Endothelial cell of umbilical vein (primary cell): ENCODE measurements at places on chromosomes 7 and 10.

GRCh38 chr7:119571666-119572065 is 701.3 kb upstream of the KCND2 start:
- no peak for DNase-seq

- DNase-seq, result no peak
Observed at GRCh38 chr10:127556916-127557315, 7.8 kb downstream of the NPS start.

GRCh38 chr7:27398851-27399250 is 156.2 kb downstream of the EVX1 start:
- no peak for DNase-seq

- DNase-seq, result no peak
Observed at GRCh38 chr7:155807065-155807671, 5.1 kb downstream of the SHH start.

GRCh38 chr7:116138202-116138801 is 72.0 kb upstream of the TES start:
- DNase-seq, result peak; percentile 81

DNA sequence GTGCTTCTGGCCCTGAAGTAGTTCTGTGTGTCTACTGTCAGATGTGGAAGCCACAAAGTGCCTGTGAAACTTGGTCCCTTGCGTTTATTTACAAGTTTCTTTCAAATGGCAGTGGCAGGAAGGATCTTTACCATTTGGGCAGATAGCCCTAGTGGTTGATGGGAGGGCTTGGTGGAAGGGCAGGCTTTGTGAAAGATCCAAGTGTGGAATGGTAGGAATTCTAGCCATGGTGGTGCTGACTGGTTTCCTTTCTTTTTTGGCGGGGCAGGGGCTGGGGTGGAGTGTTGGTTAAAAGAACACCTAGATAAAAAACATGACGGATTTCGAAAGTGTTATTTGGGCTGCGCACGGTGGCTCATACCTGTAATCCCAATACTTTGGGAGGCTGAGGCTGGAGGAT is 27.0 kb downstream of the AUTS2 start:
- no peak for DNase-seq

DNA sequence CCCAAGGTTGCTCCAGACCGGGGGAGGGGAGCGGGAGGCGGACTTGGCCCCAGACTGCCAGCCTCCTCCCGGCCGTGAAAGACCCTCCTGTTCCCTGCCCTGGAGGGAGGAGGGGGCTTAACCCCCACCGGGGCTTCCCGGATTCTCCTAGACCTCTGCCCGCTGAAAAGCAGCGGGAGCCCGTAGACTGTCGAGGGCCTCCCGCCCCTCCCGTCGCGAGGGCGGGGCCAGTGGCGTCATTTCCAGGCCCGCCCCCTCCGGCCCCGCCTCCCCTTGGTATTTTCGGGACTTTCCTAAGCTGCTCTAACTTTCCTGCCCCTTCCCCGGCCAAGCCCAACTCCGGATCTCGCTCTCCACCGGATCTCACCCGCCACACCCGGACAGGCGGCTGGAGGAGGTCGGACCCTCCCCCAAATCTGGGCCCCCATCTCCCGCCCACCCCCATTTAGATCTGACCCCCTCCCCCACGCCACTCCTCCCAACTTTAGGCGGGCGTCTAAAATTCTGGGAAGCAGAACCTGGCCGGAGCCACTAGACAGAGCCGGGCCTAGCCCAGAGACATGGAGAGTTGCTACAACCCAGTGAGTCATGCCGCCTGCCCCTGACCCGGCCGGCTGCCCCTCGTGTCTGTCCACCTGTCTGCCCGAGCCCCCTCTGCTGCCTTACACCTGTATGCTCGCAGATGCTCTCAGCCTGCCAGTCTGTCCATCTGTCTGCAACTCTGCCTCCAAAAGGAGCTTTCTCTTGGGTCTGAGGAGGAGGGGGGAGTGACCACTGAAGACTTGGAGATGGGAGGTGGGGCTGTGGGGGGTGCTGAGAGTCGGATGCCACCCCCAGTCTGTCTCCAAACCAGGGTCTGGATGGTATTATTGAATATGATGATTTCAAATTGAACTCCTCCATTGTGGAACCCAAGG is at the start of gene NFKB2:
Gene NFKB2 (plus strand): TSS at position 306 of the 917 bp plus-strand sequence. CDS start 255 bp downstream, at position 561.
- peak; percentile 91 for DNase-seq

GRCh38 chr10:5283305-5284158 is 81.2 kb upstream of the UCN3 start:
- peak; percentile 46 for DNase-seq

DNA sequence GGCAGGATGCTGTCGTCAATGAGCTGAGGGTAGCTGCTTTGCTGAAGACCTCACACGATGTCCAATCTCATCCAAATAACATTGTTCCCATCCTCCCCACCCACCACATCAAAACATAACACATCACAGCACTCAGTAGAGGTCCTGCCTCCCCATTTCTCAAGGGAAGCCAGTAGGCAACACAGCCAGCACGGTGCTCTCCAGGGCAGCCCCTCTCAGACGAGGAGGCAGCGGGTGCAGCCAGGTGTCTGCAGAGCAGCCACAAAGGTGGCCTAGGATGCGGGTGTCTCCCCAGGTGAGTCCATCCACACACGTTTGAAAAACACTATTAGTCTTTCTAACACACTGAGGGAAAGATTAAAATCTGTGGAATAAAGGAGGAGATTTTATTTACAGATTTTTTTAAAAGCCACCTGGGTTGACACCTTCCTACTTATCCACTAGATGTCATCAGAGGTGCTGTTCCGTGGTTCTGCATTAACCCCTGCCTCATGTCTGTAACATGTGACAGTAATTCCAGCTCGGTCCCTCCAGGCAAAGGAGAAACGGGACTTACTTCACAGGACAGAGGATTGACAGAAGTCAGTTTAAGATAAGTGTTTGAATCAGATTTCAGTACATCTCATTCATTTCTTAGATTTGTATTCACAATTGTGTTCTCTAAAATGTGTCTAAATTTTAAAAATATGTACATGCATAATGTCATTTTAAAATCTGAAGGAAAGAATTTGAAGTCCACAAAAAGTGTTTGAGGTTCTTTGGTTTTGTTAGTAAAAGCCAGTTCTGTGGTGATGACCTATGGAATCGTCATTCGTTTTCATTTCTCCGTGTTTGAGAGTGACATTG is 68.0 kb downstream of the LANCL2 start:
- peak; percentile 36 for DNase-seq

DNA sequence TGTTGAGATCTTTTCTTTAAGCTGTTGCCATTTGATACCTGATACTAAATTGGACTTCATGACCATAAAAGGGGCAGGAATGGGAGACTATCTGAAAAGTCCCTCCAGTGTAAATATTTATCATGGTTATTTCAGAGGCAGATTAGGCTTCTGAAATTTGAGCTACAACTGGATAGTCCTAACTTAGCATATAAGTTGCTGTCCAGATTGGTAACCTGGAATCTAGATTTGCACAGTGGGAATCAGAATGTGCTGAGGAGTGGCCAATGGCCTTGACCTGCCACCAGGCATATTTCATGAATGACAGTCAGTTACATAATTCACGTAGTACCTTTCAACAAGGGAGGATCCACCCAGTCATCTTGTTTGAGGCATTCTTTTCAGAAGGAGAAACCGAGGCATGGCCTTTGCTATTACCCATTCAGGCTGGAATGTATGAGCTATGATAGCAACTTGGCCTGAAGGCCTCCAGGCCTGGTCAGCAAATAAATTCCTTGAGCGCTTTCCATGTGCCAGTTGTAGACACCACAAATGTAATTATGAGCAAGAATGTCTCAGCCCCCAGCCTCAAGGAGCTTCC is 80.0 kb downstream of the EEPD1 start:
- DNase-seq, result no peak

DNA sequence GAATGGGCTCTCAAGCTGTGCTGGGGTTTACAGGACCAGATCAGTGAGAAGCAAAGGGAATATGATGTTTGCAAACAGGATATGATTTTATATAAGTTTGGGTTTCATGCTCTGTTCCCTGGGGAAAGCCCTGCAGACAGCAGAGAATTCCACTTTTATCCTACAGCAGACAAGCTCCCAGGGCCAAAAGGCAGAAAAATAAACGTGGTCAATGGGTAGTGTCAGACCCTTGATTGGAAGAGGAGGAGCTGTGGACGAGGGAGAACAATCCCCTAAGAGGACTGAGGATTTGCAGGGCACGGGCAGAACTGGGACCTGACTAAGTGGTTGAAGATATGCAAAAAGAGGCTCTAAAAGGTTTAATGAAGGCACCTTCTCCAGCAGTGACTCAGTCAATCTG is 275.3 kb downstream of the HDAC9 start:
- no peak for DNase-seq

DNA sequence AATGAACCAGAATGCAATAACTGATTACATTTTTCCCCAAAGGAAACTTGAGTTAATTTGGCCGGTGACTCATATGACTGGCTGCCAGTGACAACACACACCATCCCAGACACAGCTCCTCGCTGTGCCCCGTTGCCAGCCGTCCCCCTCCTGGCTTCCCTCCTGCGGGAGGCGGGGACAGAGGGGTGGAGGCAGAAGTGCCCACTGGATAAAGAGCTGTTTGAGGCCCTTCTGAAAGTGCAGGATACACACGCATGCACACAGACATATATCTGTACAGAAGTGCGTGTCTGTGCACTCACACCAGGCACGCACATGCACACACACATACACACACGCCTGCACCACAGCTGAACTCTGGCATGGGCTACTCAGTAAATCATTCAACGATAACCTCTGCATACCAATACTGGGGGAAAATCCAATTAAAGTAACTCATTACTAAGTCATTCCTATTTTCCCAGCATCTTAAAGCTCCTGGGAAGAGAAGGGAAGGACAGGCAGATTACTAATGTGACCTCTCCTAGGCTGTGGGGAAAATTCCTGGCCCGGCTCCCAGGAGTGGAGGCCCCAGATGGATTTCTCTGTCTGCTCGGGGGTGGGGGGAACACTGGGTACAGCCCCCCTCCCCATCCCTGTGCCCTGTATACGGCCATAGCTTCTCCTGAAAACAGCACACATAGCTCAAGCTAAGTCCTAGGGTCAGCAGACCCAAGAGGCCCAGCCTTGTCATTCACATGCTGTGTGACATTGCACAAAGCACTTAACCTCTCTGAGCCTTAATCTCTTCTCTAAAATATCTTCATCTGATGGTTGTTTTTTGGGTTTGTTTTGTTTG is 52.3 kb upstream of the MYL10 start:
- DNase-seq, result peak; percentile 88

- DNase-seq, result no peak
Observed at GRCh38 chr10:93473161-93473560, 9.0 kb downstream of the MYOF start.

- no peak for DNase-seq
Observed at GRCh38 chr7:95931460-95932232, 159.3 kb downstream of the DYNC1I1 start.

DNA sequence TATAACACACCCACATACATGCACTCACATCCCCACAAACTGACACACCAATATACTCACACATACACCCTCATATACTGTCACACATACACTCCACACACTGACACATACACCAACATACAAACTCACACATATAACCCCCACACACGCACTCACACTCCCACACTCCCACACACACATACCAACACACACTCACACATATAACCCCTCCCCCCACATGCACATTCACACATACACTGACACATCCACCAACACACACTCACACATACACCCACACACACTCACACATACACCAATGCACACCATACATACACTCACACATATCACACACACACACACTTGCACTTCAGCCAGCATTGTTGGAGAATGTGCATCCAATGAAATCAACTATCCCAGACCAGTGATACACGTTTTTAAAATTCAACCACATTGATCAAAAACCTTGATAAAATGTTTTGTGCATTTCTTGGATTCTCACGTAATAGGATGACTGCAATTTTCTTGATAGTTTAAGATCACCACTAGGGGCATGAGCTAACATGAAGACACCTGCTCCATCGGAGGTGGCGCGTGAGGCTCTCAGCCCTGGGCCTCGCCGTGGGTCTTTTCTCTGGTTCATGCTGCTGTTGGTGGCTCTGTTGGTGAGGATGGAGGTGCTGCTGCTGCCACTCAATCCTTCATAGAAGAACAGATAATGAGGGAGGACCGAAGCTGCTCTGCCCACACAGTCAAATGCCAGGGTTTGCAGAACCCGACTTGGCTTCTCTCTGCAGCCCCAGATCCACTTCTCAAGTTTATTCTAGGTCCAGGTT is 32.1 kb upstream of the CHST15 start:
- peak; percentile 20 for DNase-seq

DNA sequence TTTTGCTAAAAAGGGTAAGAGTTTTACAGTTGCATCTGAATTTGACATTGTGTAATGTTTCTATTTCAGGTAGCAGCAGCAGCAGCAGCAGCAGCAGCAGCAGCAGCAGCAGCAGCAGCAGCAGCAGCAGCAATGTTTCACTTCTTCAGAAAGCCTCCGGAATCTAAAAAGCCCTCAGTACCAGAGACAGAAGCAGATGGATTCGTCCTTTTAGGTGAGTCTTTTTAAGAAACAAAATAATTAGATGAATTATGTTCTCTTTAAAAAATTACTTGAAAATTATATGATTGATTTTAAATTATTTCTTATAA is 32.6 kb downstream of the UMAD1 start:
- no peak for DNase-seq

DNA sequence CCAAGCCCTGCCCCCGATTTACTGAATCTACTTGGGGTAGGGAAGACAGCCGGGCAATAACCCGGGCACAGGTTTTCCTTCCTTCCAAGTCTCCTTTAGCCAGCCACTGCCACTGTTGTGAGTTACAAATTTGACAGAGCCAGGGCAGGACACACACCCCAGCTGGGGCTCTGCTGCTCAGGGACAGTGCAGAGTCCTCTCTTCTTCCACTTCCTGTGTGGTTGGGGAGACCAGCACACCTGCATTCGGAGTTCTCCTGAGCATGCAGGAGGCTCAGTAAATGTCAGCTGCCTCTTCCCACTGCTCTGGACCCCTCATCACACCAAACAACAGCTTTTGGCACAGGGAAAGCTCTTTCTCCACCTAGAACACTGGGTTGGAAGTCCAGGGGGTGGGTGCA is 21.3 kb downstream of the CHST15 start:
- no peak for DNase-seq

DNA sequence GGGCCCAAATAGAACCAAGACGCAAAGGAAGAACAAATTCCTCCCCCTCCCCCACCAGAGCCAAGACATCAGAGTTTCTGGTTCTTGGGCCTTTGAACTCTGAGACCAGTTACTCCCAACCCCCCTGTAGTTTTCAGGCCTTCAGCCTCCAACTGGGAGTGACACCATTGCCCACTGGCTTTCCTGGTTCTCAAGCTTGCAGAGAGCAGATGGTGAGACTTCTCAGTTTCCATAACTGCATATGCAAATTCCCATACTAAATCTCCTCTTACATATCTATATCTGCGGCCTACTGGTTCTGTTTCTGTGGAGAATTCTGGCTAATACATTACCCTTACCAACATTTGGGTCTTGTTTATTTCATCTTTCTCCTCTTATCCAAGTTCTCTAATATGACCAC is 762.9 kb downstream of the GRM8 start:
- no peak for DNase-seq

DNA sequence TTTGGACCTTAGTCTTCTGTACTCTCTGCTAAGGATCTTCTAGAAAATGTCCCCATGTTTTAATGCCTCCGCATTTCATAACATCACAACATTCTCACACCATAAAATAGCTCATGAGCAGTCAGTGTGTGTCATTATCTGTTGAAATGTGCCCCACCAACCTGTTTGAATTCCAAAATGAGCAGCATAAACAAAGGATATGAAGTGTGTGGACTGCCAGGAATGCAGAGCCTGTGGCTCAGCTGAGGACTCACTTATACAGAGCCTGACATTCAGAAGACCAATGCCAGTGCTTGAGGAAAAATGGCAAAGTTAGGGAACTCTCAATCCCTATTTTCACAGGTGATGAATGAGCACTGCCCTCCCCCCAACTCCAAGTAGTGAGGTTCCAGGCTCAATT is 621.4 kb downstream of the POM121L12 start:
- DNase-seq, result no peak

- no peak for DNase-seq
Observed at GRCh38 chr7:110808361-110808760, 282.6 kb upstream of the LRRN3 start.
